ENCODE measurements at places on chromosomes 13 and 19. TPM values are rescaled to one million over a fixed set of nuclear protein-coding genes. Genes with fewer than 3 reads are reported as not detected.

GRCh38 chr13:88051746-88052482, 380.7 kb downstream of the SLITRK5 start:
- H3K36me3 ChIP-seq, result no peaks in the 10 kb centered on the region
- DNase-seq, result no peak
- no peak overlapping the region for H3K4me3 ChIP-seq
- H3K4me1 ChIP-seq, result no peaks in the 10 kb centered on the region
- H3K27me3 ChIP-seq, result no peaks in the 10 kb centered on the region
- H3K27ac ChIP-seq, result no peak overlapping the region

DNA sequence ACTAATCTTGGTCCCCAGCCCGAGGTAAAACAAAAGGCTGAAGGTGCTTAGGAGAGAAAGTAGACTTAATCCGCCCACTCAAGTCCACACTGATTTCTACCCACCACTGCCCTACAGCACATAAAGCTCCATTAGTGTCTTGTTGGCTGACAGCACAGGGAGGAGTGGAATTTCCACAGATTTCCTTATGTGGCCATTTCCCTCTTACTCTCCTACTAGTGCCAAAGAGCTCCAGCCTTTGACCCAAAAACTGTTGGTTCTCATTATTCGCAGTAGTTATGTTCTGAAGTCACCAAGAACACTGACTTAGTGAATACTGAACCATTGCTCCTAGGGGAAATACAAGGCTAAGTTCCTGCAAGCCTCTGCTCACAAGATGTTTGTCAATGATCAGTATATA, 61.2 kb downstream of the RAB20 start:
- no peak overlapping the region for H3K27ac ChIP-seq
- H3K4me3 ChIP-seq, result no peak overlapping the region
- no peaks in the 10 kb centered on the region for H3K4me1 ChIP-seq
- DNase-seq, result no peak
- no peaks in the 10 kb centered on the region for H3K36me3 ChIP-seq
- no peaks in the 10 kb centered on the region for H3K27me3 ChIP-seq

DNA sequence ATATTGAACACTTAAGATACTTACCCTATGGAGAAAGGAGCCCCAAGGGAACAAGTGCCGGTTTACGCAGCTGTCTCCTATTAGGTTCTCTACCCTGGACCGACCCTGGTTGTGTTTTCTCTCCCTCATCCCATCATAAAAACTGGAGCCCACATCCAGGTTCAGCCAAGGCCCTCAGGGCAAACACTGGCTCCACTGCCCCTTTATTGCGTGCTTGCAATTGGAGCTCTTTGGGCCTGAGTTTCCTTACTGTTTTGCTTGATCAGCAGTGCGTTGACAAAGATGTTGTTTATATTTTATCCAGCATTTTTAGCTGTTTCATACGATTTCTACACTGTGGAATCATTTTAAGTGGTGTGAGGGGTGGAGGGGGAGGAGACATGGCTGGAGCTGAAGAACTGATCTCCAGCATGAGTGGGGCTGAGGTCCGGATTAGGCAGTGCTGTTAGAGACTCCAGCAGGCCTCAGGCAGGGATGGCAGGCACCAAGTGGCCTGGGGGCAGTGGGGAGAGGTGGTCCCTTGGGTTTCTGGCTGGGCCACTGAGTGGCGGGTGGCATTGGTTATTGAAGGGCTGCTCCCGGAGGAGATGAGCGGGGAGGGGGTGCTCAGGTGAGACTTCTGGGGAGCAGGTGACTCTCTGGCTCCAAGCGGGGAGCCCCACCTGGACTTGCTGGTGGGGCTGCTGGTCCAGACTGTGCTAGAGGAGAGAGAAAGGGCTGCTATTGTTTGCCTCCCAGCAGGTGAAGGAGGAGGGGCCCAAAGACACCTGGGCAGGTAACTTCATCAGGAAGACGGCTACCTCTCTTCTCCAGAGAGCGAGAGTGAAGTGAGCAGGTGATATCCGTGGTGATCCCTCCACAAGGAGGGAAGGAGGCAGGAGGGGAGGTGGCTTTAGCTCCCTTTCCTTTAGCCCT, 62.4 kb upstream of the RNF113B start:
- H3K4me1 ChIP-seq, result peaks cover 8% of the 10 kb centered on the region
- no peak overlapping the region for H3K4me3 ChIP-seq
- no peaks in the 10 kb centered on the region for H3K27me3 ChIP-seq
- H3K27ac ChIP-seq, result peak overlapping the region; percentile 81
- peak; percentile 42 for DNase-seq
- no peaks in the 10 kb centered on the region for H3K36me3 ChIP-seq

DNA sequence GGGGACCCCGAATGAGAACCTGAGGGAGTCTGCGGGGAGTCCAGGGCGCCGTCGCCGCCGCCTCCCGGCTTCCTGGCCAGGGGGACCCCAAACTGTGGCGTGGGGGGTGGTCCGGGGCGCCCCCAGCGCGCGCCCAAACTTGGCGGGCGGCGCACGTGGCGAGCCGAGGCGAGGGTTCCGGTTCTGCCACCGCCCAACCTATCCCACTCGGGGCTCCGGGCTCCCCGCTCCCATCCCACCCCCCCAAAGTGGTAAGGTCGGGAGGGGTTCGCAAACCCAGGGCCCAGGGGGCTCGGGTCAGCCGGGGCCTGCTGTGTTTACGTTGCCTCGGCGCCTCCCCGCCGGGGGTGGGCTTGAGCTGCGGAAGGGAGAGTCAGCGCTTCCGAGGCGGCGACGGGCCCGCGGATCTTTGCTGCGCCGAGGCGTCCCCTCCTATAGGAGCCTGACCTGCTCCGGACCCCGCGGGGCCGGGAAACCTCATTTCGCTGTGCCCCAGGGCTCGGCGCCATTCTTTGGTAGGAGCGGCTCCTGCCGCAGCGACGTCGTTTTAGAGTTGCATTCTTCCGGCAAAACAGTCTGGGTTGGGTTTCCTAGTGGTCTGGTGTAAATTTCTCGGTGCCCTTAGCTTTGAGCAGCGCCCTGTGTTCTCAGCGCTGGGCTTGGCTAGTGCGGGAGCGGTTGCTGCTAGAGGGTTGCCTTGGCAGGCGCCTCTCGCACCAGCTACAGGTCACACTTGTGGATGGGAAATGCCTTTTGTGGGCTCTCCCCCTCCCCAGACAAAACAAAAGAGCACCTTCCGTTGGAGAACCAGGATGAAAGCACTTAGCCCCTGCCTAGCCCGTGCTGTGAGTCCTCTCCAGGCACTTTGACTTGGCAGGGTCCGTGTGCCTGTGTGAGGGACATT, 1.2 kb downstream of the DAZAP1 start:
- no peaks in the 10 kb centered on the region for H3K36me3 ChIP-seq
- H3K4me1 ChIP-seq, result peaks cover 32% of the 10 kb centered on the region
- no peaks in the 10 kb centered on the region for H3K27me3 ChIP-seq

- H3K4me1 ChIP-seq, result peaks cover 12% of the 10 kb centered on the region
- no peak overlapping the region for H3K4me3 ChIP-seq
- no peak overlapping the region for H3K27ac ChIP-seq
- H3K36me3 ChIP-seq, result no peaks in the 10 kb centered on the region
- DNase-seq, result no peak
Measured at GRCh38 chr19:17286263-17286662, 4.6 kb downstream of the ANKLE1 start.

DNA sequence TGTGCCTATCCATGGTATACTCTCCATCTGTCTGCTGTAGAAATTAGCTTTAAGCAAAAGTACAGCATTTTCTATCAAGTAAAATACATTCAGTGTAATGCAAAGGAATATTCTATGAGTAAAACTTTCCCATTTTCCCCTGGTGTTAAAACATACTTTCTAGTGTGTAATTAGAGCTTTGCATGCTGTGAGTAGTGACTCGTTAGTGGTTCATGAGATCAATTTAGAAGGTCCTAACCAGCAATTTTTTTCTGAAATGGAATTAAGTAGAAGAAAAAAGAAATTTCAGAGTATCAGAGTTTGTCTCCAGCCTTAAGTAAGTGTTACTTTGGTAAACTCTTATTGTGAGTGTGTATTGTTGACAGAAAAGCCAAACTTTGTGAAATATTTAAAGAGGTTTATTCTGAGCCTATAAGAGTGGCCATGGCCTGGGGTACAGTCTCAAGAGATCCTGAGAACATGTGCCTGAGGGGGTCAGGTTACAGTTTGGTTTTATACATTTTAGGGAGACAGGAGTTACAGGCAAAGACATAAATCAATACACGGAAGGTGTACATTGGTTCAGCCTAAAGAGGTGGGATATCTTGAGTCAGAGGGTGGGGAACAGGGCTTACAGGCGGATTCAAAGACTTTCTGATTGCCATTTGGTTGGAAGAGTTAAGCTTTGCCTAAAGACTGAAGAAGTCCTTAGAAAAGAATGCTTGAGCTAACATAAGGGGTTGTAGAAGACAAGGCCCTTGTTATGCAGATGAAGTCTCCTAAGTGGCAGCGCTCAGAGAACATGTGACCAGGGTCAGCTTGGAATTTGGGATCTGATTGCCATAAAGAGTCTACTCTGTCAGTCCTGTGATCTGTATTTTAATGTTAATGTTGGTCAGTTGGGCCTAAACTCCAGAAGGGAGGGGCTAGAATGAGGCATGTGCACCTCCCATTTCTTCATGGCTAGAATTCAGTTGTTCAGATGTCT, 25.5 kb downstream of the FAM187B start:
- no peak overlapping the region for H3K4me3 ChIP-seq
- no peaks in the 10 kb centered on the region for H3K4me1 ChIP-seq
- H3K27ac ChIP-seq, result no peak overlapping the region
- H3K36me3 ChIP-seq, result no peaks in the 10 kb centered on the region
- H3K27me3 ChIP-seq, result no peaks in the 10 kb centered on the region

- no peaks in the 10 kb centered on the region for H3K4me1 ChIP-seq
- H3K4me3 ChIP-seq, result no peak overlapping the region
- H3K36me3 ChIP-seq, result no peaks in the 10 kb centered on the region
- no peak overlapping the region for H3K27ac ChIP-seq
- DNase-seq, result no peak
- no peaks in the 10 kb centered on the region for H3K27me3 ChIP-seq
Measured at GRCh38 chr13:67036699-67037457, 193.3 kb downstream of the PCDH9 start.

GRCh38 chr13:95319551-95320274, 18.5 kb upstream of the ABCC4 start:
- H3K4me3 ChIP-seq, result no peak overlapping the region
- no peak overlapping the region for H3K27ac ChIP-seq
- H3K27me3 ChIP-seq, result no peaks in the 10 kb centered on the region
- H3K4me1 ChIP-seq, result no peaks in the 10 kb centered on the region
- no peak for DNase-seq
- H3K36me3 ChIP-seq, result no peaks in the 10 kb centered on the region

- no peak overlapping the region for H3K4me3 ChIP-seq
- H3K4me1 ChIP-seq, result no peaks in the 10 kb centered on the region
- no peaks in the 10 kb centered on the region for H3K36me3 ChIP-seq
- H3K27me3 ChIP-seq, result peaks cover 8% of the 10 kb centered on the region
Measured at GRCh38 chr19:51676566-51677083, 16.5 kb upstream of the SPACA6 start.

DNA sequence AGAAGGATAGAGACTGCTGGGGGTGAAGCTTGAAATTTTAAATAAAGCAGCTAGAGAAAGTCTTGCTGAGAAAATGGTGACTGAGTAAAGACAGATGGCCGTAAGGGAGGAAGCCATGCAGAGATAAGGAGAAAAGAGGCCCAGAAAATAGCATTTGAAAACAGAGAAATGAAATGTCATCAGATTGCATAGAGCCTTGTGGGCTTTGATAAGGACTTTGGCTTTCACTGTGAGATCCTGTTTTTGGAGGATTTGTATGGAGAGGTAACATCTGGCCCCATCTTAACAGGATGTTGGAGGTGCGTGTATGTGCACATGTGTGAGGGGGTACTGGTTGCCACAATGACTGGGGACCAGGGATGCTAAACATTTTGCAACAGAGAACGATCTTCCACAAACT, 19.5 kb upstream of the ATP8A2 start:
- DNase-seq, result no peak
- no peak overlapping the region for H3K4me3 ChIP-seq
- H3K36me3 ChIP-seq, result no peaks in the 10 kb centered on the region
- H3K27ac ChIP-seq, result no peak overlapping the region
- no peaks in the 10 kb centered on the region for H3K4me1 ChIP-seq

DNA sequence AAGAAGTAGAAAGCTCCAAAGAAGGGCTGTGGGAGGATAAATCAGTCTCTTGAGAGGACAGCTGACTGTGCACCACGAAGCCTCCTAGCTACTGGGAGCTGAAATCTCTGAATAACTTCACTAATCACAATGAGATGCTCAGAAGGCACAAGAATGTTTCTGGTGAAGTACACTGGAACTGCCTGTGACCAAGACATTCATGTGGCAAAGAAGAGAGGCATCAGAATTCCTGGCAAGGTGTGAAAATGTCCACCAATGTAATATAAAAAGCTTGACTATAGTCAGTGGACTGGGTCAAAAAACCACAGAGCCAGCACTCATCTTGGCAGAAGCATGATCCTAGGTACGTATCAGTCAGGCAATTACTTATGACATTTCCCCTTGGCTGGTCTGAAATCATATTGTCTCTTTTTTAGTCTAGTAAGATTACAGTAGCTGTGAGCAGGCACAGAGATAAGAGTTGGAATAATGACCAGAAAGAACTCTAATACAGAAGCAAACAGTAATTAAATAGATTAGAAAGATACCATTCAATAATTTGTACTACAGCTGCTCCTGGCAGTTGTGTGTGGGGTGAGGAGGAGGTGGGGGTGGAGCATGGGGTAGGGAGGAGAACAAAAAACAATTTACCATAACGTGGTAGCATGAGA, 434.7 kb downstream of the DIAPH3 start:
- H3K27me3 ChIP-seq, result no peaks in the 10 kb centered on the region
- H3K36me3 ChIP-seq, result no peaks in the 10 kb centered on the region
- H3K27ac ChIP-seq, result no peak overlapping the region
- no peak overlapping the region for H3K4me3 ChIP-seq
- no peak for DNase-seq
- no peaks in the 10 kb centered on the region for H3K4me1 ChIP-seq

GRCh38 chr13:26867451-26868091, 107.0 kb upstream of the GPR12 start:
- no peaks in the 10 kb centered on the region for H3K4me1 ChIP-seq
- no peak overlapping the region for H3K27ac ChIP-seq
- no peaks in the 10 kb centered on the region for H3K36me3 ChIP-seq
- H3K4me3 ChIP-seq, result no peak overlapping the region
- peak; percentile 53 for DNase-seq

DNA sequence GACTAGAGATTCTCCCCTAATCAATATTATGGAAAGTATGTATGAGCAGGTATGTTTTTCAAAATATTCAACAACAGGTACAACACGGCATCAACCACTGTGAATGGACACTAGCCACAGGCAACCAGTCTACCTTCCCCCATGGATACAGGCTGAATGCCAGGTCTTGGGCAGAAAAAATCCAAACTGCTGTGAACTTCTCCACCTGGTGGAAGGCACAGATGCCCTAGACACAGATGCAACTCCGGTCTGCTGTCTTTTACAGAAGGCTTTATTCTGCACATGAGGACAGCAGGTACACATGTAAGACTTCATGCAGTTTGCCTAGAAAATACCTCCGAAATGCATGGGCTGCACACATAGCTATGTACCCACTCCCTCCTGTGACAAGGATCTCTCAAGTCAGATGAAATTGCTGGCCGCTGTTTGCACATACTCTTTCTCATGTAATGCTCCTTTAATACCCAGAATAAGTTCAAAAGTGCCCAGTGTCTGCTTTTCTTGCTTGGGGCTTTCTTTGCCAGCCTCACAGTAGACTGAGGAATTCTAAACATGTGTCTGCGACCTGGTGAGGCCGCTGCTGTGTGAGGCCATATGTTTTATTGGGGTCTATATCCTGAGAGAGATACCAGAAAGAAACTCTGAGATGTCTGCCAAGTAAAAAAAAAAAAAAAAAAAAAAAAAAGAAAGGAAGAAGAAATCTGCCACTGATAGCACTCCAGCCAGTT, 325.9 kb downstream of the FOXO1 start:
- peak overlapping the region; percentile 30 for H3K27ac ChIP-seq
- no peaks in the 10 kb centered on the region for H3K27me3 ChIP-seq
- no peak overlapping the region for H3K4me3 ChIP-seq

The TMEM255B gene
- polyA plus RNA-seq, result 4.0 TPM

The ZNF460 gene
- polyA plus RNA-seq, result 6.2 TPM

The PPP1R37 gene
- 15.2 TPM for polyA plus RNA-seq

The NR2F6 gene
- 157 TPM for polyA plus RNA-seq

The FDX2 gene
- polyA plus RNA-seq, result 45.1 TPM

All from hepatocyte (in vitro differentiated cells).